LHCN-M2 (cell line): ENCODE measurements at places on chromosomes 3 and 15. TPM values are rescaled to one million over a fixed set of nuclear protein-coding genes. Genes with fewer than 3 reads are reported as not detected.

PLA2G4E gene
- not detected in 2 replicates for total RNA-seq

CEP19 gene
- total RNA-seq, result 4.4 and 4.5 TPM in 2 replicates

TUSC7 gene
- not detected in 2 replicates for total RNA-seq

BOC gene
- 2.4 and 3.7 TPM in 2 replicates for total RNA-seq

THSD4 gene
- 10.4 and 13.0 TPM in 2 replicates for total RNA-seq

RTP1 gene
- total RNA-seq, result not detected in 2 replicates

DNA sequence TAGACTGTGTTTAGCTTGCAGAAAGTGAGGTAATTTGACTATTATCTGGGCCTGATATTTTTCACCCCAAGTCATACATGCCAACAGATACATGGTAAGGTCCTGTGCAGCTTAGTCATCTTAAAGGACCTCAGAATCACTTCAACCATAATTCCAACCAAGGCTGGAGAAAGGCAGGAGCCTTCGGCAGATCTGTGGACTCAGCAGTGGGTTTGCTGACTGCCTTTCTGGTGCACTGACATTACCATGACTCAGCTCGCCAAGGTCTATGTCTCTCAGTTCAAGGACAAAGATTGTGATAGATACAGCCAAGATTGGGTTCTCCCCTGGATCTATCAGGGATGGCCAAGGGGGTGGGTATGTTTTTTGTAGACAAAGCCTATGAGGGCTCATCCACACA lies 32.7 kb downstream of the LYZL4 start:
- DNase-seq, result no peak

DNA sequence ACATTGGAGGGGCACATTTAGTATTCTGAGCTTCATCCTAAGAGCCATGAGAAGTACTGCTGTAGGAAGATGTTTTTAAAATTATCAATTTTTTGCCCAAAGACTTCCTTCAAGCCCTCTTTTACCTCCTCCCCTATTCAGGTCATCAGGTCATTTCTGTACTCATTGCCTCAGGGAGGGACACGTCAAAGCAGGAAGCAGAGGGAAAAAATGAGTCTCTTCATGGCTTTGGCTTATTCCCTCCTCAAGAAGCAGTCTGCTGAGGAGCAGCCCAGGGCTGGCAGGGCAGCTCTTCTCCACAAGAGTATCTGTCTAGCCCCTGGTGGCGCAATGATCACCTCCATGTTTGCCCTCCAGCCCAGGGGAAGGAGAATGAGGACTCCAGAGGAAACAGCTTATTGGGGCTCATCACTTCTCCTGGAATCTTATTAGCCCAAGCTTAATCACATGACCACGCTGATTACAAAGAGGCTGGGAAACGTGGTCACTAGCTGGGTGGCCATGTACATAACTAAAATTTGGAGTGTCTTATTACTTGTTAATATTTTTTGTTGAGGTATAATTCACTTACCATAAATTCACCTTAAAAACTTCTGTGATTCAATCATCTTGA lies 44.2 kb upstream of the GATA2 start:
- no peak for DNase-seq

DNA sequence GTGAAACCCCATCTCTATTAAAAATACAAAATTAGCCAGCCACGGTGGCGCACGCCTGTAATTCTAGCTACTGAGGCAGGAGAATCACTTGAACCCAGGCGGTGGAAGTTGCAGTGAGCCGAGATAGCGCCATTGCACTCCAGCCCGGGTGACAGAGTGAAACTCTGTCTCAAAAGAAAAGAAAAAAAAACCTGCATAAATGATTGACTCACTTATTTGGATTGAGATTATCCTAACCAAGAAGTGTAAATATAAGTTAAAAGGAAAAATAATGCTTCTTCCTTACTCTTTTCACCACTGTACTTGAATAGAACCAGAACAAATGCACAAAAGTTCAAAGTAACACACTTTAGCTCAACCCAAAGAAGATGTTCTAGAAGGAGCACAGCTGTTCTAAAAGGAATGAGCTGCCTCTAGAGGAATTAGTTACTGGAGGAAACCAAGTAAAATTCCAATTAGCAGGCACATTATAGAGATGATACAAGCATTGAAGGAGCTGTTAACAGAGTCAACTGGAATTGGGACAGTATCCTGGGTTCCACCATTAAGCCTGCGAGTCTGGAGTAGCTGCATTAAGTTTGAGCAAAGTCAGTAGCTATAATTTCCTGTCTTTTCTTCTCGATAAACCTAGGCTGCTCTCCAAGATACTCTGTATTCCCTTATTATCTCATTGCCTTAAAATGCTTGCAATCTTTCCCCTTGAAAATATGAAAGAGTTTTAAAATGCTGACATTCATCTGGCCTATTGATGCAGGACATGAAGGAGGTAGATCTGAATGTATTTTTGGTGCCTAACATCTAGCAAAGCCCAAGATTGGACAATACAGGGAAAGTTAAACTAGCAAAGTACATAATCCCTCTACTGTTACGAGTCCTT lies 9.5 kb downstream of the MTHFS start:
- DNase-seq, result no peak

DNA sequence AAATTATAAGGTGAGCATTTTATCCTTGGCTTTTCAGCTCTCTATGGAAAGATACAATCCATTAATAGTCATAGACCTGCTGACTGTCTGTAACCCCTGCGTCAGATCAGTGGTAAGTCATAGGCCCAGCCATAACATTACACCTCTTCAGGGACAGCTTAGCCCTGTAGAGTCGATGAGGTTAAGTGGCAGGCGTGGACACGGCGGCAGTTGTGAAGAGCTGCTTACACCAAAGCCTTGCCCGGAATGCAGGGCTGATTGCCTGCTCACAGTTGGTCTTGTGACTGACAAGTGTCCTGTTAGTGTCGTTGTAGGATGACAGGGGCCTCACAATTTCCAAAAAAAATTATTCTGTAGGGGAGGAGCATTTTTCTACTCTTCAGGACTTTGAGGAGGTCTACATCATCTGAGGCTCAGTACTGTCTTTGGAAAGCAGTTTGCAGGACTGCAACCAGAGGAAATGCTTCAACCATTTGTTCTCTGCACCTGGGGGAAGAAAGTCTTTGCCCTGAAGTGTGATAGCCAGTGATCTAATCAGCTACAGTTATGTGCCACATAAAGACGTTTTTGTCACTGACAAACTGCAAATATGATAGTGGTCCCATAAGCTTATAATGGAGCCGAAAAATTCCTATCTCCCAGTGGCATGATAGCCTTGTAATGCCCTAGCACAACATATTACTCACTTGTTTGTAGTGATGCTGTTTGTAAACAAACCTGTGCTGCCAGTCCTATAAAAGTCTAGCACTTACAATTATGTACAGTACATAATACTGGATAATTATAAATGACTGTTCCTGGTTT lies 14.9 kb upstream of the SELENOT start:
- no peak for DNase-seq

GRCh38 chr3:171387062-171387461 lies 73.1 kb downstream of the TNIK start:
- DNase-seq, result no peak

GRCh38 chr3:5019411-5020241 lies 40.4 kb downstream of the BHLHE40 start:
- no peak for DNase-seq

GRCh38 chr3:142651711-142652110 lies 55.5 kb downstream of the PLS1 start:
- DNase-seq, result no peak

DNA sequence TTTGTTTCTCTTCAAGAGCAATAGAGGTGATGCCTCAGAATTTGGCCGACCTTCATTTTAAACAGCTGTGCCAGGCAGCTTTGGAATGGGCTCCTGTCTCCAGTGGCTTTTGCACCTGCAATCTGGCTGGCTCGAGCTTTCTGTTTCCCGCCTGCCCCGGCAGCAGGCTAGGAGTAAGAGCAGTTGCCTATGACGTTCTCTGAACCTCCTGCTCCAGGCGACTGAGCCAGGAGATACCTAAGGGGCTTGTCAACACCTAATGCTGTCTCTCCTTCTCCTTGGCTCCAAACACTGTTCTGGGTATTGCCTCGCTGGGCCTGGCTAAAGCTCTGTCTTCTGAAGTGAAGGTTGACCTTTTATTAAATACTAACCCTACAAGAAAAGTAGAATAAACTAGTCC lies 229.9 kb downstream of the LRRN1 start:
- no peak for DNase-seq

GRCh38 chr3:104846270-104846669 lies 520.4 kb upstream of the ALCAM start:
- no peak for DNase-seq

DNA sequence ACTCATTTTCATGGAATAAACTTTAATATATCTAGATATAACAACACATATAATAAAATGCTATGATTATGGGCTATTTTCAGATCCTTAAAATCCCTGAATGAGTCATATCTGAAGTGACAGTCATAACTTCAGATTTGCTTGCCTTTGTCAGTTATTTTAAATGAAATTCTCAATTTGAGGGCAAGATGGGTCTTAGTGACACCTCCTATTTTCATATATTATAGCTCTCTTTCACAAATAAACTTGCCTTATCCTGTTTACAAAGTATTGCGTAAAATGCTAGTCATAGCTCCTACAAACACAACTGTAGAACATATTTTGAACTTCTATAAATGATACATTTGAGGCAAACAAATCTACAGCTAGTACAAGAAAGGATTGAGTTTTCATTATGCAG lies 6.2 kb upstream of the THRB start:
- peak; percentile 24 for DNase-seq

DNA sequence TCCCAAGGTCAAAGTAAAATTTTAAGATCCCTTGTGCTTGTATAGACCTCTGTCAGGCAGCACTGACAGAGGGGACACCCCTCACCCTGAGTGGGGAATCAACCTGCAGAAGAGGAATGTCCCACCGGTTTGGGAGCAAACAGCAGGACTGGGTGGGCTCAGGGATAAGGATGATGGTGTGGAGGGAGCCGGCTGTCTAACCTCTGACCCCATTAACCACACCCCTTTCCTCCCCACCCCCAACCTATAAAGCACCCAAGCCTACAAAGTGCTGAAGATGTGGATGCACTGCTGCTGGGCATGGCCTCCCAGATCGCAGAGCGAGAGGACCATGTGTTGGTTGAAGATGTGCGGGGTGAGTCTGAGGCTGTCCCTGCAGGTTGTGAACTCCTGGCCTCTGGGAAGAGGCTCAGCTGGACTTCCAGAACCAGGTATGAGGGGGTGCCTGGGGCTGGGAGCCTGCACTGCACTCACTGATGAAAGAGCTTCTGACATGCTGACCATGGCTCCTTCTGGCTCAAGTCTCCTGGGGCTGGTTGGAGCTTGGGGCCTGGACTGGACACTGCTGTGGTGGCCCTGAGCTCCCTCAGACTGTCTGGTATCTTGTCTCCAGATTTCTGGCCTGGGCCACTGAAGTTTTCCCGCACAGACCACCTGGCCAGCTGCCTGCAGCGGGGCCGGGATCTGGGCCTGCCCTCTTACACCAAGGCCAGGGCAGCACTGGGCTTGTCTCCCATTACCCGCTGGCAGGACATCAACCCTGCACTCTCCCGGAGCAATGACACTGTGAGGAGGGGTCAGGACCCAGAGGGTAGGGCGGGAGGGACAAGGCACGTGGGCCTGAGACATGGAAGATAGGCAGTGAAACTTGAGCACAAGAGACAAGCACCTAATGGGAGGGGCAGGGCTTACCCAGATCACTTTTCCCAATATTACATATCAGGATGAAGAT lies 9.3 kb downstream of the DUOX1 start:
- DNase-seq, result no peak

GRCh38 chr15:86040356-86041033 lies 39.2 kb upstream of the AGBL1 start:
- DNase-seq, result no peak

- no peak for DNase-seq
These were observed 64.5 kb downstream of the ETV5 start for GRCh38 chr3:186044427-186044826.

- no peak for DNase-seq
These were observed 2.6 kb downstream of the SMAD3 start for GRCh38 chr15:67067930-67068551.

DNA sequence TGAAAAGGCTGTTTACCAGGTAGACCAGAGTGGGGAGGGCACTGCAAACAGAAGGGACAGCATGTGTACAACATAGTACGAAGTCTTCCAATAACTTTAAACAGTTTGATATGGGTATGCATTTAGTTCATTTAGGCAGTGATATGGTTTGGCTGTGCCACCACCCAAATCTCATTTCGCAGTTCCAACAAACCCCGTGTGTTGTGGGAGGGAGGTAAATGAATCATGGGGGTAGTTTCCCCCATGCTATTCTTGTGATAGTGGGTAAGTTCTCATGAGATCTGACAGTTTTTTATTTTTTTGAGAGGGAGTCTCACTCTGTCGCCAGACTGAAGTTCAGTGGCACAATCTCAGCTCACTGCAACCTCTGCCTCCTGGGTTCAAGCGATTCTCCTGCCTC lies 7.6 kb upstream of the RAMAC start:
- no peak for DNase-seq

DNA sequence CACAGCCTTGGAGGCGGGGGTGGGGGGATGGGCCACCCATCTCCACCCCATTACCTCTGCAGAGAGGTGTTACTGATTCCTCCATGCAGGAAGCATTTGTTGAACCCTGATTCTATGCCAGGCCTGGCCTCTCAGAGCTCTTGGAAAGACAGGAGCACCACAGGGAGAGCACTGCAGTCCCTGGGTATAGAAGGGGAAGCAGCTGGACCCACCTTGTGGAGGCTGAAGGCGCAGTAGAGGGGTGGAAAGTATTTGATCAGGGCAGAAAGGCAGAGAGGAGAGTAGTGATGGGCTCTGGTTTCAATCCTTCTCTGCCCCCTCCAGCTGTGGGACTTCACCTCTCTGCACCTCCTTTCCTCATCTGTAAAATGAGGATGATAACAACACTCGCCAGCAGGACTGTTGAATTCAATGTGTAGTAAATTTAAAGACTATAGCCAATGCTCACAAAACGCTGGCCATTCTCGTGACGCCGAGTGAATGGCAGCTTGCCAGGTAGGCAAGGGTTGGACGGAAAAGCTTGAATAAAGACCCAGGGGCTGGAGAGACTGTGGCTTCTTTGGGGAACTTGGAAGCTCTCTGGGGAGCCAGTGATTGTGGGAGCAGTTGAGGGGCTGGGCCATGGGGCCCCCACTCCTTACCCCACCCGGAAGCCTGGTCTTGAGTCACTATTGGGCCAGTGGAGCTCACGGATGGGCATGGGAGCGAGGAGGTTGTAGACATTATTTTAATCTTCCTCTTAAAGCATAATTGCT lies 8.0 kb upstream of the CCDC33 start:
- DNase-seq, result no peak
